ENCODE measurements at places on chromosomes 12 and 14.

GRCh38 chr12:122276242-122276641 lies 9.9 kb upstream of the VPS33A start:
- DNase-seq, result no peak

DNA sequence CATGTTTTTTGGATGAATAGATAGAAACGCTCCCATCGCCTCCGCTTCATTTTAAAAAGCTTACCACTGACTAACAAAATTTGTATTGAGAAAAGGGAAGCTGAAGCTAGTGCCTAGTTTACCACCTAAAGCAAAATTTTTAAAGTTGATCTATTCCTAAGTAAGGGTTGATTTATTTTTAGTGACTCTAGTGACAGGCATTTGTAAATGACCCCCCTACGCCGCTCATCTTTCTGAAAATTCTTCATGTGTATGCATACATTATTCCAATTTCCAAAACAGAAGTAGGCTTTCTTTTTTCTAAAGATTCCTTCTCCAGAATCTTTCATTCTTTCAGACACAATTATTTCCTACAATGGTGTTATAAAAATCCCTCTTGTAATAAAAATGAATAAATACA lies 5.4 kb downstream of the HMGA2 start:
- no peak for DNase-seq

GRCh38 chr14:67491741-67492507 lies 3.4 kb upstream of the TMEM229B start:
- no peak for DNase-seq

- no peak for DNase-seq
These were observed 23.7 kb downstream of the ABCD2 start for GRCh38 chr12:39595928-39596327.

DNA sequence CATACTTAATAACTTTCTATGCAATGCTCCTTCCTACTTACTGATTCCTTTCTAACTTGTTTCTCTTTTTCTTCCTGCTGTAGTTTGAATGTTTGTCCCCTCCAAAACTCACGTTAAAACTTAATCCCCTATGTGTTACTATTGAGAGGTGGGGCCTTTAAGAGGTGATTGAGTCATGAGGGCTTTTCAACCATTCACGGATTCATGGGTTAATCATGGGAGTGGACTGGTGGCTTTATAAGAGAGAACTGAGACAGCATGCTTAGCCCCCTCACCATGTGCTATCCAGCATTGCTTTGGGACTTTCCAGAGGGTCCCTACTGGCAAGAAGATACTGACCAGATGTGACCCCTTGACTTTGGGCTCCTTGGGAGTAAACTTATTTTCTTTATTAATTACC lies 66.0 kb upstream of the TRIM9 start:
- DNase-seq, result no peak

DNA sequence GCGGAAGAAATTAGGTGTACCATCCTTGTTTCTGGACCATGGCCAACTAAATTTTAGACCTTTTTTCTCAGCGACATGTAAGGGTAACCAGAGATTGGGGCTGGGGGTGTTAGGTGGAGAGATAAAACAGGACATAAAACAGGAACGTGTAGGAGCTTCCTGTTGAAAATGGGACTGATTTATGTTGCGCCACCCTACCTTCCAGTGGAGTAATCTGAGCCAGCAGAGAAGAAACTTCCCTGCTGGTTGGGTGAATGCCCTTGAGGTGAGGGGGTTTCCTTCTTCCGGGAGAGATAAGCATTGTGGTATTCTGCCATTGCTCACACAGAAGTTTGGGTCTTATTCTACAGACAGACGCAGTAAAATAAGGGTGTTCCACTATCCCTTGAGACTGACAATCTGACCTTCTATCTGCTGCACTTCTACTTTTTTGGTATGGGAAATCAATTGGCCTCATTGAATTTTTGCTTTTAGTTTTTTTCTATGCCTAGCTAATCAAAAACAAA lies 417.6 kb downstream of the PCNX1 start:
- DNase-seq, result no peak
